ENCODE measurements at places on chromosomes 16 and 17. TPM values are rescaled to one million over a fixed set of nuclear protein-coding genes. Genes with fewer than 3 reads are reported as not detected.

CES5A gene
- not detected for polyA plus RNA-seq

GRCh38 chr17:48814504-48814903, 2.5 kb downstream of the TTLL6 start:
- DNase-seq = peak; percentile 58
- no peaks in the 10 kb centered on the region for H3K36me3 ChIP-seq
- H3K4me3 ChIP-seq = no peak overlapping the region
- H3K4me1 ChIP-seq = peaks cover 21% of the 10 kb centered on the region
- peaks cover 37% of the 10 kb centered on the region for H3K27me3 ChIP-seq

DNA sequence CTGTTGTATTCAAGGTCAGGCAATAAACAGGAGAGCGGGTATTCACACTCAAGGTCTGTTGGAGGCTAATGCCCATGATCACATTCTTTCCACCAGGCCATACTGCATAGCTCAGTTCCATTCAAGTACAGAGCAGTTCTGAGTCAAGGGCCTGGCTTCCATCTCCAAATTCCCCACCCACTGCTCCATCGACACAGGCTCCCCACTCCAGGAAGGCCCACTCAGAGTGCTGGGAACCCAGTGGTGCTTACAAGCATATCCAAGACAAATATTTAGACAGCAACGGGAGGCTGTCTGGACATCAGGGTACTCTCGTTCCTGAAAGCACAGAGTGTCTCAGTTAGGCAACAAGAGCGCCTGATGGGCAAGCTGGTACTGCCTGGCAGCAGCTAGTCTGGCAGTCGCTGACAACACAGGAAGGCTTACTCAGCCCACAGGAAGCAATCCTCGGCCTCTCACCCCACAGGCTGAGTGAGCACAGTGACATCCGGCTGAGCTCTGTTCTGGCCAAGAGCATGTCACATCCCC, 40.9 kb downstream of the RFFL start:
- no peaks in the 10 kb centered on the region for H3K27me3 ChIP-seq
- H3K4me3 ChIP-seq = no peak overlapping the region
- peak overlapping the region; percentile 36 for H3K27ac ChIP-seq
- H3K4me1 ChIP-seq = peaks cover 11% of the 10 kb centered on the region
- peak; percentile 80 for DNase-seq

DNA sequence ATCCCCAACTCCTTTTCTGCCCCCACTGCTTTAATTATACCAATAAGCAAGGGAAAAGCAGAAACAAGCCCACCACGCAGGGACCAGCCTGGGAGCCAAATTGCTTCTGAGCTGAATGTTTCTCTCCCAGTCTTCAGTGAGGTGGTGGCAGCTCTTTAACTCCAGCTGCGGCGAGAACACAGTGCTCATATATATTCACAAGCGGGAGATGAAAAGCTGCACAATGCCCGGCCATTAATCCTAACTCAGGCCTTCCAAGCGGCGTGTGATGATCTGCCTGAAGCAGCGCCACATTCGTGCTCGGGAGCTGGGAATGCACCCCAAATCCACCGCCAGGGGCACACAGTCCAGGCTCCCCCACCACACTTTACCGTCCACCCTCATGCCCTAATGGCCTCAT, 203.7 kb upstream of the SDK2 start:
- no peaks in the 10 kb centered on the region for H3K36me3 ChIP-seq
- H3K4me3 ChIP-seq = no peak overlapping the region
- no peaks in the 10 kb centered on the region for H3K27me3 ChIP-seq
- no peak overlapping the region for H3K27ac ChIP-seq

PRSS27 gene
- 74.4 TPM for polyA plus RNA-seq

- no peaks in the 10 kb centered on the region for H3K4me1 ChIP-seq
- DNase-seq = no peak
- H3K27me3 ChIP-seq = peaks cover 28% of the 10 kb centered on the region
- H3K36me3 ChIP-seq = no peaks in the 10 kb centered on the region
These were observed 12.6 kb upstream of the XYLT1 start for GRCh38 chr16:17483351-17483750.

GRCh38 chr17:73317513-73318426, 6.0 kb upstream of the CDC42EP4 start:
- H3K36me3 ChIP-seq = no peaks in the 10 kb centered on the region
- H3K4me3 ChIP-seq = no peak overlapping the region
- no peak for DNase-seq
- H3K27ac ChIP-seq = peak overlapping the region; percentile 9
- no peaks in the 10 kb centered on the region for H3K4me1 ChIP-seq
- no peaks in the 10 kb centered on the region for H3K27me3 ChIP-seq

LGALS9B gene
- polyA plus RNA-seq = 131 TPM

- no peak overlapping the region for H3K4me3 ChIP-seq
- H3K4me1 ChIP-seq = no peaks in the 10 kb centered on the region
- H3K27ac ChIP-seq = no peak overlapping the region
- no peak for DNase-seq
- H3K36me3 ChIP-seq = no peaks in the 10 kb centered on the region
These were observed 21.3 kb upstream of the SALL1 start for GRCh38 chr16:51172368-51172767.

- no peaks in the 10 kb centered on the region for H3K4me1 ChIP-seq
- no peak for DNase-seq
- H3K36me3 ChIP-seq = no peaks in the 10 kb centered on the region
These were observed 274.2 kb upstream of the MYOCD start for GRCh38 chr17:12391468-12391867.

GRCh38 chr17:72677108-72677507, 415.4 kb downstream of the SLC39A11 start:
- H3K27ac ChIP-seq = no peak overlapping the region
- H3K4me1 ChIP-seq = no peaks in the 10 kb centered on the region
- DNase-seq = no peak
- H3K36me3 ChIP-seq = no peaks in the 10 kb centered on the region

DNA sequence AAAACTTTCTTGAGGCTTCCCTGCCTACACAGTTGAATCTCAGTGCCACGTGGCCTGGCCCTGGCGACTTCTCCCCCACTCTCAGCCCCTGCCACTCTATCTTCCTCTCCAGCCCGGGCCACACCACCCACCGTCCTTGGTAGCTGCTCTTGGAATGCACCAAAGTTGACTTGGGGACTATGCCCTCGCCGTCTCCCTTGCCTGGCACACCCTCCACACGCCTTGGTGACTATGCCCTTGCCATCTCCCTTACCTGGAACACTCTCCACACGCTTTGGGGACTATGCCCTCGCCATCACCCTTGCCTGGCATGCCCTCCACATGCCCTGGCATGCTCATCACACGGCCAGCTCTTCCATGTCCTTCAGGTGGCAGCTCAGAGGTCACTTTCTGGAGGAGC, 15.5 kb upstream of the TVP23A start:
- no peak for DNase-seq
- H3K27me3 ChIP-seq = no peaks in the 10 kb centered on the region

DNA sequence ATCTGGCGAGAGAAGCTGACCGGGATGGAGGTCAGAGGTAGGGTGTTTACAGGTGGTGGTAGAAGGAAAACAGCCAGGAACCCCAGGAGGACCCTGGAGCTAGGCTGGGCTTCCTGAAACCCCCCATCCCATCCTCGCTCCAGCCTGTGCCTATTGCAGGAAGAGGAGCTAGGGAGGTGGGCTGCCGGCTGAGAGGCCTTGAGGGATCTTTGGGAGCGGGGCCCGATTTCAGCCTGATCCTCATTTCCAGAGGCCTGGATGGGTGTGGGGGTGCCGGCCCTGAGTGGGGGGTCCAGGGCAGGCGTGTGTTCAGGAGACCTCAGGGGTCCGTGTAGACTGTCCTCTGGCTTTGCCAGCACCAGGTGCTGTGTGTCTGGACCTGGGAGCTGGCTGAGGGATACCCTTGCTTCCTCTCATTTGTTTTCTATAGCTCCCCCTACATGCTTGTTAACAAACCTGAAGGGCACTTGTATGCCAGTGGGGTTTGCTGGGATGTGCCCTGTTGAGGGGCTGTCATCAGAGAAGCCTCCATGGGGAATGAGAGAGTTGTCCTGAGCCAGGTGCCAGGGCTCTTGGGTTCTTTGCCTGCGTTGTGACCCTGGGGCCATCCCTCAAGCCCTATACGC, 18.9 kb upstream of the RAP1GAP2 start:
- no peak overlapping the region for H3K27ac ChIP-seq
- no peak for DNase-seq
- peak overlapping the region; percentile 44 for H3K4me3 ChIP-seq
- H3K36me3 ChIP-seq = no peaks in the 10 kb centered on the region
- H3K27me3 ChIP-seq = peaks cover 85% of the 10 kb centered on the region

NPTX1 gene
- polyA plus RNA-seq = 0.31 TPM

DNA sequence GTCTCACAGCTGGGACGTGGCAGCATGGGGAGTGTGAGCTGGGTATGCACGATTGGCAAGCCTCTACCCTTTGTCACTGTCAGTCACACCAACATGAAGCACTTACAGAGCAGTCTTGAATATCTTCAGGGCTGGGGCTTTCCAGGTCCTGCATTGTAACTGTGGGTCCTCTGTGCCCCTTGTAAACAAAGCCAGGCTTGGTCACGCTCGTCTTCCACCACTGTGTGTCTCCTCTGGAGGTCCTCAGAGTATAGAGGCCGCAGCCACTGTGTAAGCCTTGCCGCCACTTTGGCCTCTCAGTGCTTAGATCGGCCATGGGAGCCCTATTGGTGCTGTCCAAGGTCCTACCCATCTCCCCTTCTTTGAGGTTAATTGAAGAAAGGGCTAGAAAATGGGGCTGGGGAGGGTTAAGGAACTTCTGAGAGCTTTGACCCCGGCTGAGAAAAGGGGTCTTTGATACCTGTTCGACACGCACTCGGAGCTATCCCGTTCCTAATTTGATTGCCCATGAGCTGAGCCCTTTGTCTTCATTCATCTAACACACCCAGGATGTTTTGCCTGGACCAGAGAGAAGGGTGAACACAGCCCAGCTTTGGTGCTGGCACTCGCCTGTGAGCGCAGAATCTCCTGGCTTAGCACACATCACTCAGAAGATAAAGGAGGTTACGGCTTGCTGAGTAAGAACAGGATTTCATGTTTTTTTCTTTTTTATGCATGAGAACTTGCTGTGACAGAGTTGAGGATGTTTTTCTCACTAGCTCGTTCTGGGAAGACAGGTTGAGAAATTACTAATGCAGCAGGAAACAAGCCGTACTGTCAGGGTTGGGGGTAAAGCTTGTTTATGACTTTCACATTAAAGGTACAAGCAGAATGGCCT, 267.9 kb downstream of the CPPED1 start:
- H3K36me3 ChIP-seq = no peaks in the 10 kb centered on the region
- no peak overlapping the region for H3K27ac ChIP-seq
- no peaks in the 10 kb centered on the region for H3K4me1 ChIP-seq
- DNase-seq = no peak
- H3K4me3 ChIP-seq = no peak overlapping the region

CHRNE gene
- polyA plus RNA-seq = 0.93 TPM

DNA sequence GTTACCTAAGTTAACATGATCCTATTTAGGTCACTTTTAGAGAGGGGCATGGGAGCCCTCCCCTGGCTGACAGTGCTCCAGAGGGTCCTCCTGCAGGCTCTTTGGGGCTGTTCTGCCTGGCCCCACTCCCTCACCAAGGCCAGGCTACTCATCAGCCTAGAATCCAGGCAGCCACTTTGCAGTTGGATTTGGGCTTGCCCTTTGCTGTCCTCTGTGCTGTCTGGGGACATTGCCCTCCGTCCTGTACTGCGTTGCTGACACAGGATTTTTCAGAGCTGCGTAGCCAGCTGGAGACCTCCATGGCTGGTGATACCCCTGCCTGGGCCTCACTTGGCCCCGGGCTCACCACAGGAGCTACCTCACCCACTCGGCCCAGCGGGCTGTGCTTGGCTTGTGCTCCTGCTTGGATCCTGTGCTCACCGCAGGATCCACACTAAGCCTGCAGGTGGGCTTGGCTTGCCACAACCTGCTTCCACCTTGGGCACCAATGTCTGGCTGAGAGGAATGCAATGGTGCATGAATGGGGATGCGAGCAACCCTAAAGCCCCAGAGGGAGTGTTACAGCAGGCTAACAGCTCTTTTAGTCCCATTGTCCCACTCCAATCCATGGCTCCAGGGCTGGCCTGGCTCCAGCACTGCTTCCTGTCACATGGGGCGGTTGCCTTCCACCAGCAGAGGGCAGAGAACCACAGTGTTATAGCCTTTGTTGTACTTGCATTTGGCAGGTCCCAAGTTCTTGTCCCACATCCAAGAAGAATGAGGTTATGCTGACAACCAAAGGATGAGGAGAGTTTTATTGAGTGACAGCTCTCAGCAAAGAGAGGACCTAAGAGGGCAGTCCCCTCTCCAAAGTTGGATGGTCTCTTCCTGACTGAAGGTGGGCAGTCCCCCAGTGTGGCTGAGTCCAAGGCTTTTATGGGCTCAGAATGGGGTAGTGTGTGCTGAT, 21.5 kb downstream of the CCL4 start:
- H3K27ac ChIP-seq = no peak overlapping the region
- no peak overlapping the region for H3K4me3 ChIP-seq
- no peak for DNase-seq
- H3K4me1 ChIP-seq = no peaks in the 10 kb centered on the region

- no peak for DNase-seq
- no peak overlapping the region for H3K4me3 ChIP-seq
These were observed 76.5 kb upstream of the ZNF423 start for GRCh38 chr16:49932434-49932833.

GRCh38 chr17:80986816-80987475, 4.7 kb upstream of the CHMP6 start:
- H3K36me3 ChIP-seq = no peaks in the 10 kb centered on the region
- no peaks in the 10 kb centered on the region for H3K27me3 ChIP-seq
- peak overlapping the region; percentile 34 for H3K27ac ChIP-seq
- H3K4me3 ChIP-seq = no peak overlapping the region

P4HB gene
- 709 TPM for polyA plus RNA-seq

Data from stomach (tissue), 19 donors.